ENCODE measurements at places on chromosomes 11 and 22.

DNA sequence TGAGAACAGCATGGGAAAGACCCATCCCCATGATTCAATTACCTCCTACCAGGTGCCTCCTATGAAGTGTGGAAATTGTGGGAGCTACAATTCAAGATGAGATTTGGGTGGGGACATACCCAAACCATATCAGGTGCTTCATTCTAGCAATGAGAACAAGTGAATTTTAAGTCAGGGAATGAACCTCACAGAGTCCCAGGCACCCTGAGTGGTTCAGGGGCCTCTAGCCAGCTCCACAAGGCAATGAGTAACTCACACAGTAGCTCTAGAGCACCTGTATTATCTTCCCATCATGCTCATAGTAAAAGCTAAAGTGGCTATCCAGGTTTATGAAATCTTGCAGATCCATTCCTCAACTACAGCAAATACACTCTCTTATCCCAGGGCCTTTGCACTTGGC, 13.1 kb upstream of the ACCSL start:
- no peak for DNase-seq

GRCh38 chr11:10492084-10492483, 37.0 kb downstream of the AMPD3 start:
- no peak for DNase-seq

DNA sequence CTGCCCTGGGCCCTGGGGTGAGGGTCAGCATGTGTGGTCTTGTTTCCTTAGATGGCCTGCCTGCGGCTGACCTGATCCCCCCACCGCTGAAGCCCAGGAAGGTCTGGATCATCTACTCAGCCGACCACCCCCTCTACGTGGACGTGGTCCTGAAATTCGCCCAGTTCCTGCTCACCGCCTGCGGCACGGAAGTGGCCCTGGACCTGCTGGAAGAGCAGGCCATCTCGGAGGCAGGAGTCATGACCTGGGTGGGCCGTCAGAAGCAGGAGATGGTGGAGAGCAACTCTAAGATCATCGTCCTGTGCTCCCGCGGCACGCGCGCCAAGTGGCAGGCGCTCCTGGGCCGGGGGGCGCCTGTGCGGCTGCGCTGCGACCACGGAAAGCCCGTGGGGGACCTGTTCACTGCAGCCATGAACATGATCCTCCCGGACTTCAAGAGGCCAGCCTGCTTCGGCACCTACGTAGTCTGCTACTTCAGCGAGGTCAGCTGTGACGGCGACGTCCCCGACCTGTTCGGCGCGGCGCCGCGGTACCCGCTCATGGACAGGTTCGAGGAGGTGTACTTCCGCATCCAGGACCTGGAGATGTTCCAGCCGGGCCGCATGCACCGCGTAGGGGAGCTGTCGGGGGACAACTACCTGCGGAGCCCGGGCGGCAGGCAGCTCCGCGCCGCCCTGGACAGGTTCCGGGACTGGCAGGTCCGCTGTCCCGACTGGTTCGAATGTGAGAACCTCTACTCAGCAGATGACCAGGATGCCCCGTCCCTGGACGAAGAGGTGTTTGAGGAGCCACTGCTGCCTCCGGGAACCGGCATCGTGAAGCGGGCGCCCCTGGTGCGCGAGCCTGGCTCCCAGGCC, 12.7 kb downstream of the TMEM121B start:
- no peak for DNase-seq

- DNase-seq, result no peak
These were observed 157.5 kb downstream of the KIRREL3 start for GRCh38 chr11:126843096-126843495.

DNA sequence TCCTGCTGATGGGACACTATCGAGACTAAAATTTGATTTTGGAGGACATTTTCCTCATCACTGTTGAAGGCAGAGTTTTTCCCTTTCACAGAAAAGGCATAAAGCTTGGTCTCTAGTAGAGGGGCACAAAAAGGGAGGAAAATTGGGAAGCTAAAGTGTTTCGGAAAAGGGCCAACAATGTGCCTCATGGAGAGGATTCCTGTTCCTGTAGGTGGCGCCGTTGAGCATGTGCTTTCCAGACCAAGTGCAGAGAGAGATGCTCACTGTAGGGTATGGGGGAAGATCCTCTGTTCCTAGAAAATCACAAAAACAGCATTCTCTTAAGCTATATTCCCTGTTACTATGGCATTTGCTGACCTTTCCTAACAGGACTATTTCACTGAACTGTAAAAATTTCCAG, 18.4 kb upstream of the OR4C5 start:
- DNase-seq, result no peak

DNA sequence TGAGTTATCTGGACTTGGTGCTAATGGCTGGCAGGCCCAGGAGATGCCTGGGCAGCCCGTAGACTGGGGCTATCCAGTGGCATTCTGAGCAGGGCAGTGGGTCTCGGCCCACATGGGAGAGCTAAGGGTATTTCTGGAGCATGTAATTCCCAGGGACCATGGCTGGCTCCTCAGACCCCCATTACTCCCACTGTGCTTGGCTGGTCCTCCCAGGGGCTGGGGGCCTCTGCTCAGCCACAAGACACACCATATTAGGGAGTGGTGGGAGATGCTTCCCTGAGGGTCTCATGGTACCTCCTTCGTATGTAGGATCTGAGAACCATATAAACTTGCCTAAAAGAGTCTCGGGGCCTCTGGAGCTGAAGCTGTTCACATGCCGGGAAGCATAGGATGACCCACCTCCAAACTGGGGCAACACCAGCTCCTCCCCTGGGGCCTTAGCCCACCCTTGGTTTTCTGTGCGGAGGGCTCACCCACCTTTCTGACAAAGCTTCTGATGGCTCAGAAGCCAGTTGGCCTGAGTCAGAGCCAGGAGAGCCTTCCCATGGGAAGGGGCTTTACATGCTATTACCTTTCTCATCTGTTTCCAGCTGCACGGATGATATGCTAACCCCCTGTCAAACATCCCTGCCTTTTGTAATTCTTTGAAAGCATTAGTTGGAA, 9.5 kb upstream of the FTH1 start:
- DNase-seq, result no peak

DNA sequence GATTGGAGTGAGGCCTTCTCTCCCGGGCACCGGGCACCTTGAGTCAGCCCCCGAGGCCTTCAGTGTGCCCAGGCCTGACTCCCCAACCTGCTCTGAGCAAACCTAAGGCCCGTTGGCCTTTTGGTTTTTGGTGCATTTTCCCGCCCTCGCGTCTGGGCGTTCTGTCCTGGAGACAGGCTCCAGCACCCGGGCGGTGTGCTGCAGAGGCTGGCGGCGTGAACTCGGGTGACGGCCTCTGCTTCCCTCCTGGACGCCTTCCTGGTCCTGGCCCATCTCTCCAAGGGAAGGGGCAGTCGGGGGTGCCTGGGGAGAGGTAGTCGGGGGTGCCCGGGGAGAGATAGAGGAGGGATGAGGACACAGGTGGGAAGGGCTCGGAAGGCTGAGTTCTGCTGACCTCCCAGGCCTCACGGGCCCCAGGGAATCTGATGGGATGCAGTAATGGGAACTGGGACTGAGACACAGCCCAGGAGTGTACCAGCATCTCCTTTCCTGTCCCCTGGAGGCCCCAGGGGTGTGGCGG, 1326.4 kb downstream of the BRD1 start:
- DNase-seq, result no peak

DNA sequence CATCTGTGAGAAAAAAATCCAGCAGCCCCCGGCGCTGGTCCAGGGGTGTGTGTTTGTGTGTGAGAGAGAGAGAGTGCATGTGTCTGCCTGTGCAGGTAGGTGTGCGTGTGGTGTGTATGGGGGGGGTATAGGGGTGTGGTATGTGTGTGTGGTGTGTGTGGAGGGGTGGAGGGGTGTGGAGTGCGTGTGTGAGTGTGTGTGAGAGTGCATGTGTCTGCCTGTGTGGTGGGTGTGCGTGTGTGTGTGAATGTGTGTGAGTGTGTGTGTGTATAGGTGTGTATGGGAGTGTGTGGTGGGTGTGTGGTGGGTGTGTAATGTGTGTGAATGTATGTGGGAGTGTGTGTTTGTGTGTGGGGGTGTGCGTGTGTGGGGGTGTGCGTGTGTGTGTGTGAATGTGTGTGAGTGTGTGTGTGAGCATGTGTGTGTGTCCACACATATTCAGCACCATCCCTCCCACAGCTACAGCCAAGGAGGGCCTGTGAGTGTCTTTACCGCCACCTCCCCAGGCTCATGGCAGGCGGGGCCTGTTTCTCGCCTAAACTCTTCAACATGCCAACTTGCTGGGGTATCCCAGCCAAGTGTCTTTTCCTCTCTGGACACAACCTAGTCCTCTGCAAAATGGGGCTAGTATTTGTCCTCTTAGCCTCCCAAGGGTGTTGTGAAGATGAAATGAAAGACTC, 11.9 kb downstream of the LMO1 start:
- DNase-seq, result no peak

GRCh38 chr22:38348751-38349496, 31.7 kb upstream of the CSNK1E start:
- DNase-seq, result peak; percentile 21

DNA sequence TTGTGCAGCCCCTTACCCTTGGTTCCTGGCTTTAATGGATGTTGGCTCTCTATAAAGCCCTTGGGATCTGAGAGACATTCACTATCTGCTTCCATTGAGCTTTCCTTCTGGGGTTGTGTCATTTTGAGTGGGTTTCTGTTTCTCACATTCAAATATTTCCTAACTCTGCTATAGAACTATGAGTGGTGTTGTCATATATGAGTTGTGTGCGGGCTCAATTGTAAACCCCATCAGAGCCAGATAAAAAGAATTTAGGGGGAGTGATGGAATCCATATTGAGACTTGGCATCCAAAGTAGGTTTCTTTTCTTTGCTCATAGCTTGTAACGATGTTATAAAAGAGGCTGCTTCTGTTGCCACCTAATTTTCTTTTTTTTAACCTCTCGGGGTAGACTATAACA, 41.8 kb upstream of the SPON1 start:
- no peak for DNase-seq

- no peak for DNase-seq
These were observed 38.0 kb downstream of the TOLLIP start for GRCh38 chr11:1271406-1271805.

DNA sequence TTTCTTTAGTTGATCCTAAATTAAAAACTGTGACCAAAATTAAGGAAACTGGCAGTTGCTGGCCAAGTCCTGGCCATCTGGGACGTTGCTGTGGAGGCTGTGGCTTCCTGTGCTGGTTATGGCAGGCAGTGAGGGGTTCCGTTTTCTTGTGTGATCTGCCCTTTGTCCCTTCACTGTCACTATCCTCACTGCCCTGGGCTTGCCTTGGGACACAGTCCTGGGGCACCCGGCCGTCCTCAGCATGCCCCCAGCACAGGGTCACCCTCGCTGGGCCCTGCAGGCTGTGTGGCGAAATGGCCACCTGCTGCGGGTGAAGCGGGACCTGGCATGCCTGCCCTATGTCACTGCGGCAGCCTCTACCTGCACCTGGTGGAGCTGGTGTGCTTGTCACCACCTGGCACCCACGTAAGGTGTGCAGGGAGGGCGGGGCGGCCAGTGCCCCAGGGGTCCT, 52.5 kb upstream of the SLC22A12 start:
- no peak for DNase-seq

GRCh38 chr22:30202531-30203006, 44.0 kb downstream of the LIF start:
- DNase-seq, result no peak

- no peak for DNase-seq
These were observed 42.2 kb downstream of the DRG1 start for GRCh38 chr22:31441652-31442051.

DNA sequence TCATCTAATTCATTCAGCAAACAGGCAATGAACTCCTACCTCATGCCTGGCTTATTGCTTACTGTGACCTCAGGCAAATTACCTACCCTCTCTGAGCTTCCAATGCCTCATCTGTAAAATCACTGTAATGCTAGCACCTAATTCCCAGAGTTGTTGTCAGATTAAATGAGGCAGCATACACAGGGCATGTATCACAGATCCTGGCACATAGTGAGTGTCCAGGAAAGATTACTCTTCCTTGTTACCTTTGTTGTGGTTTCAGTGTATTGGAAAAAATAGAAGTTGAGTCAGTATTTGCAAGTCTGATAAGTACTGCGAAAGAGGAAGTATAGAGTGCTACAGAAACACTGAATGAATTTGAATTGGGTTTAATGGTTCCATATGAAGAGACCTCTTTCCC, 26.4 kb upstream of the LRRC55 start:
- DNase-seq, result no peak

DNA sequence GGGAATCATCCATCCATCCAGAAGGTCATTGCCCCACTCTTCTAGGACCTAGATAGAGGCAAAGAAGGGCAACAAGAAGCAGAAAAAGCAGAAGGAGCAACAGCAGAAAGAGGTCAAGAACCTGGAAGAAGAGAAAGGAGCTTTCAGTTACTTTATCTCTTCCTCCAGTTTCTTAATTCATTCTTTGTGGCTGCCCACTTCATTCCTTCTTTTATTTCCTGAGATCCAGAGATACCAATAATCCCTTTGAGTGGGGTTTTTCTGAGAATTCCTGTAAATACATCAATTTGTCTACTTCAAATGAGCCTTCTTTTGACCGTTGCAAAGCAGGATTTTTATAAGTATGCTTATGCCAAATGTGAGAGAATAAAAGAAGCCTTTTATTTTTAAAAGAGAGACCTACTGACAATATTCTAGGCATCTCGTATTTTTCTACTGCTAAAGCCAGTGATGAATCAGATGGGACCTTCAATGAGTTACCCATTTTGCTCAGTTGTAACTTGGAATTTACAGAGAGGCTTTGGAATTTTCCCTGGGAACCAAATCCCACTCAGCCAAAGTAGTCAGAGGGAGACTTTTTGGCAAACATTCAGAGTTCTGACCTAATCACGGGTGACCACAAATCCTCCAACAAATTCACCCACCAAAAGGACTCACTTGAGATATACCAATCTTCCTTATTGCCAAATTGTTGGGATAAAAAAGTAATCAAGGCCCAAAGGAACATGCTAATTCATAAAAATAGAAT, 54.9 kb downstream of the ZC3H12C start:
- peak; percentile 25 for DNase-seq

DNA sequence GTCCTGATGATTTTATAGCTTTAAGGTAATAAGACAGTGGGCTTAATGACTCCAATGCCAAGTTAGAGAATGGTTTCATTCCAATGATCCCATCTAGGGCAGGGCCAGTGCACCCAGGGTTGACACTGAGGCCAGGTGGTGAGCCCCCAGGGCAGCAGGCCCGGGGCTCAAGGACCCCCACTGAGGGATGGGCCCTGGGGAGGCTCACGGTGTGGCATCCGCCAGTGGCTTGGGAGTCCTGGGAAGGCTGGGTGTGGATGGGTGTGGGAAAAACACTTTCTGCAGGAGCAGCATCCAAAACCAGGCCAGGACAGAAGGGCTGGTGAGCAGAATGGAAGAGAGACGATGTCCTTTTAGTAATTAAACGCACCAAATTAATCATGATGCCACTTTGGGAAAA, 626.3 kb downstream of the TBC1D22A start:
- DNase-seq, result no peak

- no peak for DNase-seq
These were observed 22.9 kb downstream of the STX3 start for GRCh38 chr11:59778122-59778521.

Measured in NCI-H69 (cell line).